ENCODE measurements at places on chromosomes 6 and 20.

DNA sequence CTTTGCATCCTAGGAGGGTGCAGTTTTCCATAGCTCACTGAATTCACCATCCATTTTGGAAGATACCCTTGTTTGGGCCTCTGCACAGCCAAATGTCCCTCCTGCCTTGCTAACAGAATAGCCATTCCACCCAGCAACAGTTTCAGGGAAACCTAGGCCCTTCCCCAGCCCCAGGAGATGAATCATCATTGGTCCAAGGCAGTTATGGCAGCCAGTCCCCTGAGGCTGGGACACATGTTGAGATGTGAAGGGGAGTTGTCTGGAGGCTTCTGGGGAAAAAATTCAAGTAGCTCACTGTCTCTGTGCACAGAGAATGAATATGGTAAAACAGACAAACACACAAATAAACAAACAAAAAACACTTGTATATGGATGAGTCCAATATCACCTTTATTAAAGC is 17.4 kb upstream of the SIRPB2 start:
- DNase-seq = no peak

- DNase-seq = no peak
These were observed 10.1 kb downstream of the ZNF318 start for GRCh38 chr6:43359381-43359780.

- no peak for DNase-seq
These were observed 5.7 kb upstream of the NECAB3 start for GRCh38 chr20:33679758-33680485.

GRCh38 chr20:36336204-36336603 is 30.1 kb downstream of the DLGAP4 start:
- no peak for DNase-seq

DNA sequence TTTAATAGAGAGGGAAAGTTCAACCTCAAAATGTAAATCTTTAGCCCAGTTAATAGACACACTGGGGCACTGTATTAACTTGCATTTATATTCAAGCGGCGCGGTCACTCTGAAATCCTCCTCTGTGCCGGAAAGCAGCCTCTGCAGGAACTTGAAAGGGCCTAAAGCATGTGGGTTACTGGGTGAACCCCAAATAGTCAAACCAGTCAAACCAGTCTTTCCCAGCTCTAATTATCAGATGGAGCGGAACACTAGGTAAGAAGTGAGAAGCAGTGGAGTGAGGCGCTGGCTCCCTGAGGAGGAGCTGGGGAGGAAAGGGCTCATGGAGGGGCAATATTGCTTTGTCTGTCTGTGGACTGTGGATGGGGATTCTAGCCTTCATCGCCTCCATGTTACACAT is 531.3 kb downstream of the QKI start:
- DNase-seq = no peak

DNA sequence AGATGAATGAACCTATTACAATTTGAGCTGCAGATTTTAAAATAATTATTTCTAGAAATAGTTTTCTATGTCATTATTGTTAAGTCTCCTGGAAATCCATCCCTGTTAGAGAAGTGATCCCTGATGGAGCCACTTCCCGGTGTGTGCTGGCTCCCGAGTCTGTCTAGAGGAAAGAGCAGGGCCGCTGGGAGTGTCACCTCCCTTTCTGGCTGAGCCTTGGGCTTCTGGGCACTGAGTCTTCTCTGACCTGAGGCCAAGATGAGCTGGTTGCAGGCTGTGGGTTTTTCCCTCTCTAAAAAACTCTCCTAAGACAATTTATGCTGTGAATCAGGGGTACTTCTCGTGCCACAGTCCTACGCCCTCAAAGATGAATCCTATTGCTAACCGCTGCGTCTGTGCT is 28.8 kb upstream of the TCFL5 start:
- DNase-seq = no peak

GRCh38 chr6:31037682-31038081 is 27.4 kb downstream of the MUC22 start:
- no peak for DNase-seq

- no peak for DNase-seq
These were observed 360.4 kb upstream of the JARID2 start for GRCh38 chr6:14885498-14885897.

GRCh38 chr6:39812853-39813533 is 20.8 kb downstream of the DAAM2 start:
- no peak for DNase-seq

DNA sequence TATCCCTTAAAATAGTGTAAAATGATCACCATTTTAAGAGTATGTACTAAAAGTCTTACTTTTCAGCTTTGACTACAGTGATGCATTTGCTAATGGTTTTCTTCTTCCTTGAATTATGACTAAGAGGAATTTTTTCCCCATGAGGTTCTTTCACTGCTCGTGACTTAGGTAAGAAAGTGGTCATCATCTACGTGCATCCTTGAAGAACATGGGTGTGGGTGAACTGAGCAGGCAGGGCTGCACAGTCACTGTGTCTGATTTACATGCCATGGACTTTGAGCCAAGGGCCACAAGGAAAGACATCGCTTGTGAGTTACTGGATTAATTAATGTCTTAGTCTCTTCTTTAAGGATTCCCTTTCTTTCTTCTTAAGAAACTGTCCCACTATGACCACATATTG is 33.3 kb downstream of the NQO2 start:
- no peak for DNase-seq

DNA sequence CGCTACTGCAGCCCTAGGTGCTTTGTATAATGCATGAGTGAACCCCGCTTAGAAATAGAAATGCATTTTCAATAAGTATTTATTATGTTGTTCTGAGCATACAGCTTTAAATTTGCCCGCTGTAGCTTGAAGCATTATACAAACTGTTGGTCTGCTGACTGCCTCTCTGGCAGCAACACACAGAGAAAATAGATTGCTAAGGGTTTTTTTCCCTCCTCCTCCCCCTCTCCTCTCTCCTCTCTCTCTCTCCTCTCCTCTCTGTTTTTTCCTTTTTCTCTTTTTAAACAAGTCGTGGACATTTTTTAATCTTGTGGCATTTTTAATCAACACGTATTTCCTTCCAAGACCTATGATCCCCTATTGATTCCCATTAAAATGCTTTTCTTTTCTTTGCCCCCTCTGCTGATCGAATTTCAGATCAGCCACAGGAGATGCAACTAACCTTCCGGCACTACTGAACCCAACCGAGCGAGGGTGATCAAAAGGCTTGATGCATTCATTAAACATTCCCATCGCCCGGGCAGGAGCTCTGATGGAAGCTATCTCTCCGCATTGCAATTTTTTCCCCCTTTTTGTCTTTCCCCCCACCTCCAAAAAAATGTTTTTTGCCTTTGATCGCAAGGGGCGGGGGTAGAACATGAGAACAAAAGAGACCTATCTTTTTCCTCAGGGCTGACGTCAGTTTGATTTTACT is 90.7 kb upstream of the ARID1B start:
- no peak for DNase-seq

GRCh38 chr6:3363296-3364025 is 93.4 kb downstream of the SLC22A23 start:
- DNase-seq = no peak

All from NCI-H1048 (cell line).